ENCODE measurements at places on chromosomes 1 and 21. TPM values are rescaled to one million over a fixed set of nuclear protein-coding genes. Genes with fewer than 3 reads are reported as not detected.

DNA sequence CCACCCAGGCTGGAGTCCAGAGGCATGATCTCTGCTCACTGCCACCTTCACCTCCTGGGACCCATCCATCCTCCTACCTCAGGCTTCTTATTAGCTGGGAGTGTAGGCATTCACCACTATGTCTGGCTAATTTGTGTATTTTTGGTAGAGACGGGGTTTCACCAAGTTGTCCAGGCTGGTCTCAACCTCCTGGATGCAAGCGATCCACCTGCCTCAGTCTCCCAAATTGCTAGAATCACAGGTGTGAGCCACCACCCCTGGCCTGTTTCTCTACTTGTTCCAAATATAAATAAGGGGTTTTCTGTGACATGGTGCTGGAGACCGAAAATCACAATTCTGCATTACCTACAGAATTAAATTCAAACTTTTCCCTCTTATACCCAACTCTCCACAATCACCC, 36.6 kb upstream of the HSD3B1 start:
- H3K27me3 ChIP-seq, result no peaks in the 10 kb centered on the region
- no peak for DNase-seq
- H3K4me1 ChIP-seq, result peaks cover 19% of the 10 kb centered on the region
- H3K27ac ChIP-seq, result no peak overlapping the region

GRCh38 chr1:4147509-4147908, 247.4 kb upstream of the C1orf174 start:
- H3K4me1 ChIP-seq, result no peaks in the 10 kb centered on the region
- no peaks in the 10 kb centered on the region for H3K27me3 ChIP-seq
- H3K36me3 ChIP-seq, result no peaks in the 10 kb centered on the region
- DNase-seq, result no peak

RIPPLY3 gene
- 0.17 TPM for total RNA-seq

DNA sequence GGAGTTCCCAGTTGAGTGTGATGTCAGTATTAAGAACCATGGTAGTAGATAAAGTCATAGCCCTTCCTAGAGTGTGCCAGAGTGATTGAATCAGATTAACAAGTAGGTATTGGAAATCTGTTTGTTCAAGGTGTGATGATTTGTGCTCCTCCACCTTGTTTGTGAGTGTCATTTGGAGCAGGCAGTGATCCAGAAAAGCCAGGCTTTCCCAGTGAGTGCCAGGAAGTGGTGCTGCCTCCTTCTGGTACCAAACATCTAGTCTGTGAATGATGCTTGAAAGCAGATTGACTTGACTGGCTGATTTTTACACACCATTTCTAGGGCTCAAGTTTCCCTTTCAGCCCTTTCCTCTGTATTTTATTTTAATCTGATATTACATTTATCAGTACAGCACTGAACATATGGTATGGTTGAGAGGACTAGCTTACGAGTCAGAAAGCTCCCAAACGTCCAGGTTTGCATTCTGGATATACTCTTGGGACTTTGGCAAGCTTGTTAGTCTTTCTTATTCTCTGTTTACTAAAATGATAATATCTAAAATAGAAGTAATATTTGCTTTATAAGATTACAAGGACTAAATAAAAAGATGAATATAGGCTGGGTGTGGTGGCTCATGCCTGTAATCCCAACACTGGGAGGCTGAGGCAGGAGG, 100.7 kb downstream of the PATJ start:
- DNase-seq, result no peak
- H3K27me3 ChIP-seq, result no peaks in the 10 kb centered on the region
- H3K4me1 ChIP-seq, result no peaks in the 10 kb centered on the region
- no peak overlapping the region for H3K4me3 ChIP-seq
- no peak overlapping the region for H3K27ac ChIP-seq

DNA sequence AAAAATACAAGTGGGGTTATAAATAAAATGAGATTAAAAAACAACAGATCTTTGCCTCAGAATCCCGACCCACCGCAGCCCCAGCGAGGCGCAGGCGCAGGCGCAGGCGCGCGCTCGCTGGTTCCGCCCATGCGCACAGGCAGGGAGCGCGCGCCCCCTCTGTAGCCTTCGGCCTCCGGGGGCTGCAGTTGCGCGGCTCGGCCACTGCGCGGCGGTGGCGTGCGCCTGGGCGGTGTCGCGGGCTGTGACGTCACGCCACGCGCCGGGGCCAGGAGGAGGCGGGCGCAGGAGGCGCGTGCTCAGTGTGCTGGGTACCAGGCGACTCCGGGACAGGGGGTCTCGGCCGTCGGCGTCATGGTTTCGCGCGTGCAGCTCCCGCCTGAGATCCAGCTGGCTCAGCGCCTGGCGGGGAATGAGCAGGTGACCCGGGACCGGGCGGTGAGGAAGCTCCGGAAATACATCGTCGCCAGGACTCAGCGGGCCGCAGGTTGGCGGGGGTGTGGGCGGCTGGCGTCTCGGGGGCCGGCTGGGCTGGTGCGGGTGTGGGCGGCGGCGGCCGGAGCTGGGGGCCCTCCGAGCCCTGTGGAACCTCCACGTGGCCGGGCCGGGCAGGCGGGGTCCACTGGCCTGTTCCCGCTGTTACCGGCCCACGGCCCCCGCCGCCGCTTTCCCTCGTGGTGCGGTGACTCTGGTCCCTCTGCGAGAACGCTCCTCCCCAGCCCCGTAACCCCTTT, at the start of gene RRP1:
TSS of gene RRP1 (plus strand) at position 302 of the 734 bp plus-strand sequence. CDS start at position 355, 53 bp downstream.
- H3K4me1 ChIP-seq, result peaks cover 5% of the 10 kb centered on the region
- no peaks in the 10 kb centered on the region for H3K27me3 ChIP-seq
- no peaks in the 10 kb centered on the region for H3K36me3 ChIP-seq
- peak within 1 kb of the TSS; percentile 85 for H3K27ac ChIP-seq
- DNase-seq, result peak; percentile 95

- no peaks in the 10 kb centered on the region for H3K4me1 ChIP-seq
- no peaks in the 10 kb centered on the region for H3K27me3 ChIP-seq
- no peaks in the 10 kb centered on the region for H3K36me3 ChIP-seq
Measured at GRCh38 chr1:182633657-182634281, 29.6 kb upstream of the RGS16 start.

WDR64 gene
- total RNA-seq, result 0.07 TPM

- peak overlapping the region; percentile 84 for H3K4me3 ChIP-seq
- no peaks in the 10 kb centered on the region for H3K27me3 ChIP-seq
- H3K27ac ChIP-seq, result peak overlapping the region; percentile 90
- H3K36me3 ChIP-seq, result no peaks in the 10 kb centered on the region
Measured at GRCh38 chr1:203626910-203627246, 246 bp downstream of the ATP2B4 start.

C1orf50 gene
- total RNA-seq, result 5.7 TPM

MKNK1 gene
- total RNA-seq, result 21.6 TPM

NTPCR gene
- total RNA-seq, result 43.2 TPM
